Putamen (tissue), 1 donor: ENCODE measurements at places on chromosomes 1 and 21.

GRCh38 chr1:113980110-113980509 is 836 bp downstream of the OLFML3 start:
- no peak for DNase-seq

DNA sequence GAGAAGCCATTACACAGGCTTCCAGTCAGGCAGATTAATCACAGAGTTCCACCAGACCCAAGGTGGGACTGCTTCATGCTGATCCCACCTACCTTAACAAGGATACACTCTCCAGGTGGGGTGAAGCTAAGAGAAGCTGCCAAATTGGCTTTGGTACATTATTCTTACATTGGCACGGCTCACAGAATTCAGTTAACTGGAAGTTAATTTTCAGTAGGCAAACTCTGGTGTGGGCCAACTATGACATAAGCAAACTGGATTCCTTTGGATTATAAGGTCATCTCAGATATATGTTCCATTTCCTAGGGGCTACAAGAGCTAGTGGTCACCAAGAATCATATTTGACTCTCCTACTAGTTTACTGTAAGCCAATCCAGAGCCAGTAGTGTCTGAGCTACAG is 448.8 kb upstream of the BEND5 start:
- no peak for DNase-seq

DNA sequence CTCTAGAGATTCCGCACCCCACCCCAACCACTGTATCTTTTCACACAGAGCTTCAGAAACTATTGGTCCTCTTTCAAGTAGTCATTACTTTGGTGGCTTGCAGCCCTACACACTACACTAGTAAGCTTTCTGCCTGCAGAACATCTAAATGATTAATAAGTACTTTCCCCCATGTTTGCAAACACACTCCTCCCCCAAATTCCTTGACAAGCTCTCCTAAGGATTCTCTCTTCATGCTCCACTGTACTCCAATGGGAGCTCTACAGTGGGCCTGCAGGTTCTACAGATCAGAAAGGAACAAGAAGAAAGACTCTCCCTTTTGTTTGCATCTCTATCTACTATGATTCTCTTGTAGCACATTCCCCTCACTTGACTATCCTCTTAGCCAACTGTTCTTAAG is 16.3 kb upstream of the NUF2 start:
- DNase-seq = no peak

DNA sequence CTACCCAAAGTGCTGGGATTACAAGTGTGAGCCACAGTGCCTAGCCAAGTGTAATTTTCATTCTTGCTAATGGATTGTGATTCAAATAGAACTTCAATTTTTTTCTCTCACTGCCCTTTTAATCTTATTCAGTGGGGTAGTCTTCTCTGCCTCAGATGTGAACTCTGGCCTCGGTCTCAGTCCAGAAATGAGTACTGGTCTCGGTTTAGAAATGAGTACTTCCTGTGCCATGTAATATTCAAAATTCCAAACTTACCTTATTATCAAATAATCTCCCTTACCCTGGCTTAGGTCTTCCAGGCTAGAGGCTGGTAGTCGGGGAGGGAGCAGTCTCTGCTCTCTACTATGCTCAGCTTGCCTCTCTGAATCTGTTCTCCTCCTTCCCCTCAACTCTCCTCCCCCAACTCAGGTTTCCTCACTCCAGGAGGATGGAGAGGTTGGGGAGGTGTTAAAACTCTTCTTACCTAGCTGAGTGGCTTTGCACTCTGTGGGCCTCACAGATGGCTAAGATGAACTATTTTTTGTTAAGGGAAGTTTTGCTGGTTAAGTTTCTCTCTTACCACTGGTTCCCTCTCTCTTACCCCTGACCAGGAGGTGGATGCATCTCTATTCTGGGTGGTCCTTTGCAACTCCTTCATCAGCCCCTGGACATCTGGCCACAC is 4.8 kb upstream of the SLAMF9 start:
- DNase-seq = no peak

DNA sequence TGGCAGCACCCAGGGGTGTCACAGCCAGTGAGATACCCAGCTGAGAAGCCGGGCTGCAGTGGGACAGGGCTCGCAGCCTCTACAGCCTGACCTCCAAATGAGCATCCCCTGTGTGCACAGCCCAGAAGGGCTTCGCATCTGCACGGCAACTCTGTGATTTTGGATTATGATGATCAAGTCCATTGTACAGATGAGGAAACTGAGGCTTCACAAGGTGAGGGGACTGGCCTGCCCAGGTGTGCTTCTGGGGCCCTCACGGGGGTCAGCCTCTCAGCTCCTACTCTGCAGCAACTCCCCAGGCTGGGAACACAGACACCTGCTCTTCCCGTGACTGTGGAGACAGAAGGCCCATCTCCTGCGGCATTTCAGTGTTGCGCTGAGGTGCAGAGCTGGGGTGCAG is 8.8 kb upstream of the HES5 start:
- DNase-seq = no peak

DNA sequence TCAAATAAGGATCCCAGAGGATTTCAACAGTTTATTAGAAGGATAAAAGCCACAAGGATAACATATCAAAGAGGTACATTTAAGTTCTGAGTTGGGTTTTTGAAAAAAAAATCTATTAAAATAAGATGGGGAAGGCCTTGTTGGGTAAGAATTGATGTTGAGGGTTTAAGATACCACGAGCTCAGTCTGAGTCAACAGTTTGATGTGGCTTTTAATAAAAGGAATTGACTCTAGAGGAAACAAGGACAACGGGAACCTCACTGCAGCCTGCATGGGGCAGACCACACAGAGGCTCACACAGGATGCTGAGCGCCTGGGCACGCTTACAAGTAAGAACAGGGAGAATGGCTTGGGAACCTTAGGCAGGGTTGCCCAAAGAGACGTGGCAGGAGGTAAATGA is 107.5 kb downstream of the TIAM1 start:
- DNase-seq = no peak

GRCh38 chr21:28455253-28455600 is 537.5 kb downstream of the LTN1 start:
- no peak for DNase-seq

DNA sequence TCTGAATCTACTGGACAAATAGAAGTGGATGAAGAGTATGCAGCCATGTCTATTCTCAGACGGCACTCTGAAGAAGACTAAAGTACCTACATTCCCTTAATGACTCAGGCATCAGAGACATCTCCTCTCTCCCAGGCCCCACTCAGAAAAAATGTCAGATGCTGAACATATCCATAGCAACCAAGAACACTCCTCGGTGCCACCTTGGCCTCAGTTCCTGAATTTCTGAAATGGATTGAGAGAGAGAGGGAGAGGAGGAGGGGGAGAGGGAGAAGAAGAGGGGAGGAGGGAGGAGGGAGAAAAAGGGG is 16.0 kb upstream of the OVAAL start:
- no peak for DNase-seq

GRCh38 chr1:87045761-87046304 is 131.4 kb downstream of the HS2ST1 start:
- DNase-seq = no peak

DNA sequence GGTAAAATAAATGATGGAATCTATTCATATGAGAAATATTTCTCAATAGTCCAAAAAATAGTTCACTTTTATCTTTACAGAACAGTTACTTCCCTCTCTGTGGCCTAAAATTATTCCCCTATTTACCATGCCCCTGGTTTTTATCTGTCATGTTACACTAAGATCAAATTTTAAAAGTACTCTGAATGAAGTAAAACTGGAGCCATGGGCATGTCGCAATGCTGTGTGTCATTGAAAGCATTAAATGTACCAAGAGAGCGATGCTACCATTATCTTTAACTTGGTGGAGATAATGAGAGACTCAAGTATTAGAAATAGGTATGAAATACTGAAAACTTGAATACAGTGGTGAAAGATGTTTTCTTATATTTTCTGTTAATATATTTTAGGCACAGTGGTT is 146.2 kb downstream of the KCNT2 start:
- no peak for DNase-seq

- DNase-seq = no peak
Measured at GRCh38 chr1:191869790-191870312, 288.4 kb upstream of the RGS18 start.

DNA sequence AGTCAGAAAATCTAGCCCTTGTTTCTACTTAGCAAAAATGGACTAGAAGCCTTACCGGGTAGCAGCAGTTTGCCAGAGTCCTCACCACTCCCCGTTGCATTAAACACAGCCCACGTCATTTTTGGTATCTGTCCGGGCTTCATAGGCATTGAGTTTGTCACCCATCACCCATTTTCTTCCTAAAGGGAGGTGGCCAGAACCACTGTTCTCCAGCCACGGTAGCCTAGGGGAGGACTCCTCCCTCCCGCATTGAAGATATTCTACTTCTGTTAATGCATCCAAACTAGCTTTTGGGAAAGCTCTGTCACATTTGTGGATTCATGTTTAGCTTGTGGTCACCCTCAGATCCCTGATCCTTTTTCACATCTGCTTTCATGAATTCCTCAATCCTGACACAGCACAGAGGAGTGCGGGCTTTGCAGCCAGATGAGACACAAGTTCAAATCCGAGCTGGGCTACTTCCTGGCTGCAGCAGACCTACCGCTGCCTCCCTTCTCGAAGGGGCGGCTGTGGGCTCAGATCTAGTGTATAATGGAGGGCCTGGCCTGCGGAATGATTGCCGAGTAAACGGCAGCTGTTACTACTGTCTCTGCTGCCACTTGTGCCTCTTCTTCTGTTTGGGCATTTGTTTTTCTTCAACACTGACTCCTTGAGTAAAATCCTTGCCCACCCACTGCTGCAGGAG is 63.2 kb upstream of the EFHD2 start:
- DNase-seq = no peak

GRCh38 chr1:222229672-222230312 is 318.1 kb downstream of the HHIPL2 start:
- DNase-seq = no peak

DNA sequence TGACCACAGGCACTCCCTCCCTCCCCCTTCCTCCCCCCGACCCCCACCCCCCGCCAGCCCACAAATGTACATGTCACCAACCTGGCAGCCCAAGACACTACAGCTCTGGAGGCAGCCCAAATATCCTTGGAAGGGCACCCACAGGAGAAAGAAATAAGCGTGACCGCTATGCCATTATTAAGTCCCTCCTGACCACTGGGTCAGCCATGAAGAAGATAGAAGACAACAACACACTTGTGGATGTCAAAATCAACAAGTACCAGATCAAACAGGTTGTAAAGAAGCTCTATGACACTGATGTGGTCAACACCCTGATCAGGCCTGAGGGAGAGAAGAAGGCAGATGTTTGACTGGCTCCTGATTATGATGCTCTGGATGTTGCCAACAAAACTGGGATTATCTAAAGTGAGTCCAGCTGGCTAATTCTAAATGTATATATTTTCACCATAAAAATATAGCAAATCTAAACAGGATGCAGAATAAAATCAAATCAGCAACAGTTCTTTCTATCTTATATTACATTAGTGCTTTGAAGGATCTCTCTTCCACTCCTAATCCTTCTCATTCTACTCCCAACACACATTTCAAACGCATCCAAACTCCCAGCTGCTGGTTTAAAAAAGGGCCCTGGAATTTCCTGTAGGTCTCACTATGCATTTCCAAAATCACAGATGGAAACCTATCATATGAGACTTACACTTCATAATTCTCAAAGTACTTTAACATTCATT is 77.4 kb upstream of the SLFNL1 start:
- DNase-seq = no peak

DNA sequence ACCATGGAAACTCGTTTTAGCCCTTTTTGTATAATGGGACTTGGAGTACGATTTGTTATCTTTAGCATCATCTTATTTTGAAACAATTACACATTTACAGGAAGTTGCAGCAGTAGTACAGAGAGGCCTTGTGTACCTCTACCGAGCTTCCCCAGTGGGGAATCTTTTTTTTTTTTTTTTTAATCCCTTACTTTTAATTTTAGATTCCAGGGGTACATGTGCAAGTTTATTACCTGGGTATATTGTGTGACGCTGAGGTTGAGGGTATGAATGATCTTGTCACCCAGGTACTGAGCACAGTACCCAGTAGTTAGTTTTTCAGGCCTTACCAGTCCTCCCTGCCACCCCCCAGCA is 45.9 kb downstream of the HHAT start:
- DNase-seq = no peak

- no peak for DNase-seq
Measured at GRCh38 chr1:229716069-229716468, 90.0 kb downstream of the URB2 start.
